ENCODE measurements at places on chromosomes 2 and 18.

DNA sequence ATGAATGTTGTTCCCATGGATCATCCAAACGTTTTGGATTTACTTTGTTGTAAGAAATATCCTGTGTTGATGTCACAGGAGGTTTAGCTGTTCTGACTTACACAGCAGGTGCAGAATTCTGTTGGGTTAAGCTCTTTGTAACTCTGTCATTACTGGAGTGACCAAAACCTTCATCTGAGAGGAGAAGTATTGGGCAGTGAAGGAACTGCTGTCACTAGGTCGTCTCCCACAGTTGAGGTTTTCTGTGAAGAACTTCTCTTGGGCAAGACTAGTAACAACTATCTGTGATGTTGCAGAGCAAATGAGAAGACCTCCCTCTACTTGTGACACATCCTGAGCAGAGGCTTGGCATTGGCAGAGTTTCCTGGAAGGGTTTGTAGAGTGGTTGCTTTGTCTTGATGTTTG lies 2.9 kb downstream of the SPTBN1 start:
- no peak for DNase-seq

DNA sequence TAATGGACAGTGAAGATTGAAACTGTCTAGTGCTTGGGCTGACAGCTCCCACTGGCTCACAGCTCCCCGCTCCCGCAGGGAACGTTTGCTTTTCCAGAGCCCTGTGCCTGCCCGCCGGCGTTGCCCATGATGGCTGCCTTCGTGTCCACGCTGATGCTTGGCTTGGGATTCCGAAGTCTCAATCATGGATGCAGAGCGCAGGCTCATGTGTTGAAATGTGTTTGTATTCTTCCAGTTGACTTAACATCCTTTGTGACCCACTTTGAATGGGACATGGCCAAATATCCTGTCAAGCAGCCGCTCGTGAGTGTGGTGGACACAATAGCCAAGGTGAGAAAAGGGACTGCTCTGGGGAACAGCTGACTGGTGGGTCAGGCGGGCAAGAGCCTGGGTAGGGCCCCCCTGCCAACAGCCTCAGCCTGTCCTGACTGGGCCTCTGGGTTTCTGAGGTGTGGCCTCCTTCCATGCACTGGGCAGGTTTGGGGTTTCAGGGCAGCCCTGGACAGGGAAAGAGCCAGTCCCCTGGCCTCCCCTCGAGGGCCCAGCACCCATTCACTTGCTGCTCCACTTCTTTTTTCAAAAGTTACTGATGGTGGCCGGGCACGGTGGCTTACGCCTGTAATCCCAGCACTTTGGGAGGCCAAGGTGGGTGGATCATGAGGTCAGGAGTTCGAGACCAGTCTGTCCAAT lies 42.8 kb downstream of the ATP6V1C2 start:
- DNase-seq: no peak

DNA sequence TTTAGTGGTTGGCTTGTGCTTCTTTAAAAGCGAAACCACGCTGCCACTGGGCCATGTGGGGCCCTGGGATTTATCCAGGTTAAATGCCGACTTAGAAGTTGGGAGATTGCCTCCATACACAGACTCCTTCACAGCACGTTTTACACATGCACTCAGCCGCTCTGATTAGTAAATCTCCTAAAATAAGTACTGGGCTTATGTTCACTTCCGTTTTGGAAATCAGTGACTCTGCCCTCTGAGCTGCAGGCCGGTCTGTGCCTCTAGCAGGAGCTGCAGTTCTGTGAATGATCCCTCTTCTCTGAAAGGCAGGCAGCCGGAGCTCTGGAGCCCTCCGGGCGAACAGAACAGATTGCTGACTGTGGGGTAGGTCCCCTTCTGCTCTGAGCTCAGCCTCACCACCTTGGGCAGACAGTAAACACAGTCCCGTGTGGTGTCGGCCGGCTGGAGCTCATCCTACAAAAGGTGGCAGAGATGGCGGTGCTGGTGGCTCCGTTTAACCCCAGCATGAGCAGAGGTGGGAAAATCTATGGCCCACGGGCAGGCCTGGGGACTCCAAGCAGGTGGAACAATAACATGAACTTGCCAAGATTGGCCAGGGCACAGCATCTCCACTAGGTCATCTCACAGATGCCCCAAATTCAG lies 9.8 kb upstream of the RAB17 start:
- no peak for DNase-seq

DNA sequence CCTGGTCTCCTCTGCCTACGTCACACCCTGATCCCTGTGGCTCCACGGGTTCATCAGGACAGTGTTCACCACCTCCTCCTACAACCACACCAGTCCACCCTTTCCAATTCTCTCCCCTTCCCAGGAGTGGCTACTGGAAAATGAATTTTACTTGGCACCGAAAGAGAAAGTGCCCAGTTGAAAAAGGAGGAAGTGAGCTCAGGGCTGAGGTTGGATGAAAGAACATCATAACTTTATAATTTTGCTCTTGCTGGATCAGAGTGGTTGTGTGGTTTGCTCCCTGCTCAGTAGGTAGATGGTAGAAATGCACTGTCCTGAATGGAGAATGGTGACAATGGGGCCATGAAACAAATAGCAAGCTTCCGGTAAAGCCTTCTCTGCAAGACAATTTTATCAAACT lies 140.3 kb upstream of the DDX18 start:
- no peak for DNase-seq

GRCh38 chr2:190791976-190792575 lies 88.5 kb upstream of the GLS start:
- no peak for DNase-seq

DNA sequence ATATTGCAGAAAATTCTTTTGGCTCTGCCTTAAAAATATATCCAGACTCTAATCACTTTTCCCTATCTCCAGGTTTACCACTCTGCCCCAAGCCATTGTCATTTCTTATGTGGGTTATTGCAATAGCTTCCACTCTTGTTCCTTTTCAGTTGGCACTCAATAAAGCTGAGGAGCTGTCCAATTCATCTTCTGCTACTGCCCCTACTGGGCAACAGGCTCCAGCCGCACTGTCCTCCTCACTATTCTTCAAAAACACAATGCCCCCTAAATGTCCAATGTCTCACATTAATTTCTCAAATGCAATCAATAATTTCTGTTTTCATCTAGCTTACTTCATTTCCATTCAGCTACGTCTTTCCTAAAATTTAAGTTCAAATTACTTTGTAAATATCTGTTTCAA lies 1262.5 kb upstream of the CDH2 start:
- DNase-seq: no peak

DNA sequence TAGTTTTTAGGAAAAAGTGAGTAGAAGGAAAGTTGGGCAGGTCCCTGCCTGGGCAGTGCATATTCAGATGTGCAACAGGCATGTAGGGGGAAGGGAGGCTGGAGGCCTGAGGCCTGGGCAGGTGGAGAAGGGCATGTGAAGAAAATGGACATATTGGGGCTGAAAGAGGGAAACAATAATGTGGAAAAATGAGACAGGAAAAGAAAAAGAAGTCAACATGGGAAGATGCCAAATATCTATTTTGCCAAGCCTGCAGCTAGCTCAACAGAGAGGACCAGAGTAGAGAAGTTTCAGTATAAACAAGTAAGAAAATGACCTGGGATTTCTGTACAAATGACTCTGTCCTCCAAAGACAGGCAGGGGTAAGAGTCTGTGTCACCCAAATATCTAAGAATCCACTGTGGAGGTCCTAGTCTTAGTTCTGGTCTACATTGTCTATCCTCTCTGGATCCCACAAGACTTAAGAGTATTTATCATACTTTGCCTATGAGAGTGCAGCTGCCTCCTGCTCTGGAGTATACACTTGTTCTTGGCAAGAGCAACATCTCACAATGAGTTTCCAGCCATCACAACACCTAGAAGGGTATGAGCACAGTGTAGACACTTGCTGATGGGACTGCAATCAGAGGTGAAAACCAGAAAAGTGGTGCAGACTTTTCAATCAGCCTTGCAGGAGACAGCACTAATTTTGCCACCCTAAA lies 80.2 kb downstream of the CLHC1 start:
- no peak for DNase-seq

Measured in type B pancreatic cell (in vitro differentiated cells).